ENCODE measurements at places on chromosomes 11 and 22.

DNA sequence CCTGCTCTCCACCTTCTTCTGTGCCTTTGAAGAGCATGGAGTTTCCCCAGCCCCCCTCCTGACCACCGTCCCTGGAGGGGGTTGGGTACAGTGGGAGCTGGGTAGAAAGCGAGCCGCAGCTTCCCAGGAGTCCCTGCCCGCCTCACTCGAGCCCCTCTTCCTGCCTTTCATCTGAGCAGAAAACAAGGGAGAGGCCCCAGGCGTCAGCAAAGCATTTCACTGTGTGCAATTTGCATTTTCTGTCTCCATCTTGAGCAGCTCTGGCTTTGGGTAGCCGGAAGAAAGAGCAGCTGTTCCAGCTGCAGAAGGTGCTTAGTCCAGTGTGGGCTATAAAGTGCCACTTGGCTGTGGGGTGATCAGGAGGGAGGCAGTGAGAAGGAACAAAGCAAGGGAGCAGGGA lies 229.7 kb downstream of the CEP164 start:
- no peak for DNase-seq

GRCh38 chr11:117815262-117815803 lies 9.2 kb downstream of the FXYD2 start:
- DNase-seq: peak; percentile 85

- DNase-seq: no peak
These were observed 32.5 kb downstream of the PDE3B start for GRCh38 chr11:14676068-14676467.

GRCh38 chr11:85431319-85431718 lies 195.8 kb downstream of the DLG2 start:
- DNase-seq: no peak

DNA sequence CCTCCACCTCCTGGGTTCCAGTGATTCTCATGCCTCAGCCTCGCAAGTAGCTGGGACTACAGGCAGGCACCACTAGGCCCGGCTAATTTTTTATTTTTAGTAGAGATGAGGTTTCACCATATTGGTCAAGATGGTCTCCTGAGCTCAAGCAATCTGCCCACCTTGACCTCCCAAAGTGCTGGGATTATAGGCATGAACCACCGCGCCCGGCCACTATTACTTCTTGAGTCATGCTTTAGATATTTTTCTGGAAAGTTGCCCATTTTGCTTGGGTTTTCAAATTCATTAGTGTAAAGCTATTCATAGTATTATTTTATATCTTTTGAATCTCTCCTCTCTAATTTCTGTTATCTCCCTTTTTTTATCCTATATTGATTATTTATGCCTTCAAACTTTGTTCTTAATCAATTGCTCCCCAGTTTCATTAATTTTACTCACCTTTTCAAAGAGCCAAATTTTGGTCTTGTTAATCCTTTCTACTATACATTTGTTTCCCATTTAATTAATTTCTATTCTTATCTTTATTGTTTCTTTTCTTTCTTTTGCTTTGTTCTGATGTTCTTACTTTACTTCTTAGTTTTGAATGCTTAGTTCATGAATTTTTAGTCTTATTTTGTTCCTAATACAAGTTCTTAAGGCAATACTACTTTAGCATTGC lies 10.3 kb upstream of the RAC2 start:
- DNase-seq: no peak

- DNase-seq: no peak
These were observed 12.1 kb upstream of the XBP1 start for GRCh38 chr22:28812516-28812915.

GRCh38 chr11:64343767-64344559 lies 4.0 kb downstream of the CCDC88B start:
- DNase-seq: no peak

- DNase-seq: no peak
These were observed 38.2 kb upstream of the PARVG start for GRCh38 chr22:44142421-44143104.

- DNase-seq: peak; percentile 61
These were observed at the start of gene YPEL4 for GRCh38 chr11:57649826-57650738. TSS of gene YPEL4 (minus strand) at chr11:57649912. CDS start at chr11:57647107, 2,805 bp downstream.

DNA sequence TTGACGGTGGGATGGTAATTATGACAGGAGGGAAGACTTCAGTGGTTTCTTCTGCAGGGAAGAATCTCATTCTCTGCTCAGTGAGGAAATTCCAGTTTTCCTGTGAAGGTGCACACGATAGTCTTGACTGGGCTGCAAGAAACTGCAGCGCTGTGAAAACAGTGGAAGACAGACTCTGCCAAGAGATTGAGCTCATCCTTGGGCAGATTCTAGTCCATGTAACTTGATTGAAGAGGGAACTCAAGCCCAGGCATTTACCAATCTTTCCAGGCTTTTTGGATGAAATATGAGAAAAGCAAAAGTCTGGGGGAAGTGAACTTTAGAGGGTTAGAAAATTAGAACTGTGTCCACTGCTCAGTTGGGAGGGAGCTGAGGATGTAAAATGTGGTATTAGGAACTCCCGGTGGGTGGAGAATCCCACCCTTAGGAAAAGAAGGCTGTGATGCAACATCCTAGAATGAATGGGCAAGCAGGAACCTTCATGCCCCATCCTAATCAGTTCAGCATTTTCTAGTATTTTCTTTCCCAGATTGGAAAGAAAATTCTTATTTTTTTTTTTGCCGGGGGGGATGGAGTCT lies 212.6 kb downstream of the DBX1 start:
- DNase-seq: no peak

DNA sequence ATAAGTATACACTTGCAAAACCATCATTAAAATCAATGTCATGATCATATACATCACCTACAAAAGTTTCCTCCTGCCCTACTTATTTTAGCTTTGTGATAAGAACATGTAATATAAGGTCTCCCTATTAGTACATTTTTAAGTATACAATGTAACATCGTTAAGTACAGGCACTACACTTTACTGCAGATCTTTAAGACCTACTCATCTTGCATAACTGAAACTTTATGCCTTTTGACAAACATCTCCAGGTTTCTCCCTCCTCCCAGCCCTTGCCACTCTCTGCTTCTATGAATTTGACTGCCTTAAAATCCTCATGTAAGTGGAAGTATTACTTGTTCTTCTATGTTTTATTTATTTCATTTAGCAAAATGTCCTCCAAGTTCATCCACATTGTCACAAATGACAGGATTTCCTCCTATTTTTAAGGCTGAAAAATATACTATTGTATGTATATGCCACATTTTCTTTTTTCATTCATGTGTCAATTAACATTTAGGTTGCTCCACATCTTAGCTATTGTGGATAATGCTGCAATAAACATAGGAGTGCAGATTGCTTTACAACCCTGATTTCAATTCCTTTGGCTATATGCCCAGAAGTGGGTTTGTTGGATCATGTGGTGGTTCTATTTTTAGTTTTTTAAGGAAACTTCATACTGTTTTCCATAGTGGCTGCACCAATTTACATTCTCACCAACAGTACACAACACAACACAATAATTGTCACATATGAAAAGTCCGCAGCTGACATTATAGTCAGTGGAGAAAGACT lies 471.1 kb upstream of the ANO3 start:
- DNase-seq: no peak

DNA sequence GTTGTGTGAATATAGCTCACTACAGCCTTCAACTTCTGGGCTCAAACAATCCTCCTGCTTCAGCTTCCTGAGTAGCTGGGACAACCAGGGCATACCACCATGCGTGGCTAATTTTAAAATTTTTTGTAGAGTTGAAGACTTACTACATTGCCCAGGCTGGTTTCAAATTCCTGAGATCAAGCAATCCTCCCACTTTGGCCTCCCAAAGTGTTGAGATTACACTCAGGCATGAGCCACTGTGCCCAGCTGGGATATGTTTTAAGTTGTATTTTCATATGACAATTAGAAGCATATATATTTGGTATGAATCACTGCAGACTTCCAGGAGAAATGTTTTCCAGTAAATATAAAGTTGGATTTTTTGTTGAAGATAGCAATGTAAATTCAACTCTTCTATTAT lies 15.4 kb downstream of the DDX10 start:
- no peak for DNase-seq

DNA sequence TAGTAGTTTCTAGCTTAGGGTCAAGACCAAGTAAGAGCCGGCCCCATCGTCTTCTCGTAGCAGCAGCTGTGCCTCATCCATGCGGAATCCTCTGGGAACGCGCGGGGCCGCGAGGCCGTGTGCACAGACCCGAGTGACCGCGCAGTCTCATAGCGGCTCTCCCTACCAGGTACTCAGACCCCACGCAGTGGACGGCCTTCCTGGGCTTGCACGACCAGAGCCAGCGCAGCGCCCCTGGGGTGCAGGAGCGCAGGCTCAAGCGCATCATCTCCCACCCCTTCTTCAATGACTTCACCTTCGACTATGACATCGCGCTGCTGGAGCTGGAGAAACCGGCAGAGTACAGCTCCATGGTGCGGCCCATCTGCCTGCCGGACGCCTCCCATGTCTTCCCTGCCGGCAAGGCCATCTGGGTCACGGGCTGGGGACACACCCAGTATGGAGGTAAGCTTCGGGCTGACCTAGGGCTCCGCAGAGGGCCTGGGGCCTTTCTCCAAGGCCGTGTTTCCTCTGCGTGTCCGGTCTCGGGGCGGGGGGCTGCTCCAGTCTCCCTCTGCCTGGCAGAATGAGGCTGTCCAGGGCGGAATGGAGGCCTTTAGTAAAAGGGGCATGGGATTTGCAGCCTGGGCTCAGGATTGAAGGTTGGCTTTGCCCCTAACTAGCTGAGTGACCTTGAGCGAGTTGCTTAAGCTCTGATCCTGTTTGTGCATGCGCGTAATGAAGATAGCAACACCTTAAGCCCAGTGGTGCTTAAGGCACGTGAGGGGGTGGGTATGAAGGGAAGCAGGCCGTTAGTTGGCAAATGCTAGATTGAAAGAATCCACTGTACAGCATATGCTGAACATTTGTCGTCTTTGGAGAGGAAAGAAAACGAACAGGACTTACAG lies 48.9 kb downstream of the ST14 start:
- no peak for DNase-seq

DNA sequence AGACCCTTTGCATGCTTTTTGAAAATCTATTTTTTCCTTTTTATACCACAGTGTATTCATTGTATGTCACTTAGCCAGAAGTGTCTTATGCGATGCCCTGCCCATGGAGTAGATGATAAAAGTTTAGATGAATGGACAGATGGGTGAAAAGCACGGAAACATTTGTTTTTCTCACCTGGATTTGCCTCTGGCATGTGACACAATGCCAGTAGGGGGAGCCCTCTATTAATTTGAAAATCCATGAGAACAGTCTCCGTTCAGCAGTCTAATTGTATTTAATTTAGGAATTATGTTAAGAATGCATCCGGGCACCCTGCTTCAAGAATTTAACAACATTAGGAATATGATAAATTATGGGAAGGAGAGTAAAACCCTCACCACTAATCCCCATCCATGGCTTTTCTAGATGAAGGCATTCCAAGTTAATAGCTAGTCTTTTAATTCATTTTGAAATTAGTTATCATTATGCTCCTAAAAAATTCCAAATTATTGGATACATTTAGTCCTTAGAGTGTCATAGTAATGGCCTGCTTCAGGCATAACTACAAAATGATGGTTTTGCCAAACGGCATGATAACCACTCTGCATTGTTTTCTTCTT lies 55.3 kb upstream of the ALKBH3 start:
- DNase-seq: peak; percentile 26

GRCh38 chr11:33376331-33377310 lies 119.4 kb downstream of the HIPK3 start:
- no peak for DNase-seq

- no peak for DNase-seq
These were observed 18.7 kb downstream of the RCN1 start for GRCh38 chr11:32109592-32109991.

GRCh38 chr11:78229106-78229505 lies 40.4 kb downstream of the USP35 start:
- no peak for DNase-seq

DNA sequence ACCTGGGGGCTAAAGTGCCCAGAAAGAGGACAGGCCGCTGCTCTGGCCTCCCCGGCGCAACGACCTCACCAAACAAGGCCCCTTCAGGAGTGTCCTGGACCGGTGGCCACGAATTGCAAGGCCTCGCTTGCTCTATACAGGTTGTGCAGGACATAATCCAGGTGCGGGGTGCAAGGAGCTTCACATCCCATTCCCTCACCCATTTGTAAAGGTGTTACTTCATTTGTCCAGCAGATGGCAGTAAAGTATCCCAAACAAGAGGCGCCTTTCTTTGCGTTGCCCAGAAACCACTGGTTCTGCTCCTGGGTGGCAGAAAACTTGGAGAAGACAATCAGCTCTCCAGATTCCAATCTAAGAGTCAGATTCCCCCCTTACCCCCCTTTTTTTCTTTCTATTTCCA lies 35.9 kb upstream of the PRDM11 start:
- DNase-seq: peak; percentile 73

DNA sequence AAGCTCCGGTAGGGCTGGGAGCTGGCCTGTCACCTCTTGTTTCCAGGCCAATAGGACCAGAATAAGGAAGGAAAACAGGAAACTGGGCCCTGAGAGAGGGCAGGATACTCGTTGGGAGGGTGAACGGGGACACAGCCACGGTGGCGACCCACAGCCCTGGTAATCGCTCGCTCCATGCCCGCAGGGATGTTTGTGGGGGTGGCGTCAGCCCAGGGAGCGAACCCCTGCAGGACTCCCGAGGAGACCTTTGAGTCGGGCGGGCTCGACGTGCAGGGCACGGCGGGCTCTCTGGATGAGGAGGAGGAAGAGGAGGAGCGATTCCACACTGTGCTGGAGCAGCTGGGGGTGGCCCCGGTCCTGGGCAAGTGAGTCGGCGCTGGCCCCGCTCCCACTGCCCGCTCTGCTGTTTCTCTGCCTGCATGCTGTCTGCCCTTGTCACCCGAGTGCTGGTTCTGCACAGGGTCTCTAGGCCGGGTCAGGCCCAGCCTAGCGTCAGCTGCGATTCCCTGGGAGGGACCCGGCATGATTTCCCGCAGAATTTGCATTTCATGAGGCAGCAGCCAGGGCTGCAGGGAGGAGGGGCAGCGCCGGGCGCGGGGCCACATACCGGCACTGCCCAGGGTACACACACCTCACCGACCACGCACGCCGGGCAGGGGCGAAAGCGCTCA lies 1.6 kb downstream of the CRACR2B start:
- no peak for DNase-seq

DNA sequence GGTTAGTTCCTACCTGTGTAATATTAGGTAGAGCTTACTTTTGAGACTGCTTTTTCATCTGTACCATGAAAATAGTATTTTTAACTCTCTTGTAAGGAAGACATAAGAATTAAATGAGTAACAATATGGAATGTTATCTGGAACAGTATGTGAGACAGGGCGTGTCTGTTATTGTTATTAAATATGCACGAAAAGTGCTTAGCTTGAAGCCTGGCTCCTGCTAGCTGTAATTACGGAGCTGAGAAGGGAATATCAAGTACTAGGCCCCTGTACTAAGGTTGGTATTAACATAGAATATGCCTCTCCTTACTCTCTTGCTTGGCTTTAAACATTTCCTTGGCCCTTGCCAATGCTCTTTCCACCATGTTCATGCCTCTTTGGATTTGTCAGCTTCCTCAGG lies 194.0 kb downstream of the FAM76B start:
- DNase-seq: no peak

- DNase-seq: no peak
These were observed 43.8 kb downstream of the BMAL1 start for GRCh38 chr11:13321431-13321830.

DNA sequence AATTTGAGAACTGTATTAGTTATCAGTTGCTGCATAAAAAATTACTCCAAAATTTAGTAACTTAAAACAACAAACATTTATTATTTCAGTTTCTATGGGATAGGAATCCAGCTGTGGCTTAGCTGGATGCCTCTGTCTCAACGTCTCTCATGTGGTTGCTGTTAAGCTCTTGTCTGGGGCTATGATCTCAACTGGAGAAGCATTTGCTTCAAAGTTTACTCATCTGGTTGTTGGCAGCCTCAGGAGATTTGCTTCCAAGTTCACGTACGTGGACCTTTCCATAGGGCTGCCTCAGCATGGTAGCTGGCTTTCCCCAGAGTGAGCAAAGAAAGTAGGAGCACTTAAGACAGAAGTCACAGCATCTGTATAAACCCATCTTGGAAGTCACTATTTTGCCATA lies 144.9 kb upstream of the SESN3 start:
- DNase-seq: no peak

Data from KBM-7 (cell line).